ENCODE measurements at places on chromosomes 7 and 10. TPM values are rescaled to one million over a fixed set of nuclear protein-coding genes. Genes with fewer than 3 reads are reported as not detected.

The NEUROD6 gene
- not detected for total RNA-seq

The OPALIN gene
- total RNA-seq = not detected

The SLC26A3 gene
- not detected for total RNA-seq

The SFRP4 gene
- under 0.01 TPM for total RNA-seq

All from tracheal epithelial cell (primary cell).